ENCODE measurements at places on chromosomes 16 and 17.

GRCh38 chr17:10635290-10635689 is 21.8 kb downstream of the MYH3 start:
- no peak for DNase-seq

- DNase-seq, result no peak
These were observed 408.6 kb downstream of the MAF start for GRCh38 chr16:79191933-79192332.

- no peak for DNase-seq
These were observed 7.1 kb downstream of the KRT13 start for GRCh38 chr17:41498276-41498675.

DNA sequence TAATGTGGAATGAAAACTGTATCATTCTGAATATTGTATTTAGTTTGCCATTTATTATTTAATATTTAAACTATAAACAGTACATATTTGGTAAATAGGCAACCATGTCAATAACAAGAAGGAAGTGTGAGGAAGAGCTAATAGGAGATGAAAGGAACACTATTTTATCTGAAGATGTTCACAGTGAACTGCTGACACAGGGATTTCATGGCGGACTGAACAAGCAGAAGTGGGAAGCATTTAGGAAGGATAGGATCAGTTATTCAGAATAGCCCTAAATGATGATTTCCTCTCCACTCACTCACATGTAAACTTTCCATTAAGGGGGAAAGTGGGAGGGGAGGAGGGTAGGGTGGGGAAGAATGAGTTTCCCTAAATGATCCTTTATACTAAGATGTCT is 682.4 kb downstream of the TOX3 start:
- DNase-seq, result no peak
